Amniotic epithelial cell (primary cell): ENCODE measurements at places on chromosomes 3 and 15.
A peak's percentile ranks its signal among the peaks of the same experiment; 100 is the strongest.

- no peak for DNase-seq
Measured at GRCh38 chr3:32460031-32460749, 42.5 kb downstream of the CMTM6 start.

DNA sequence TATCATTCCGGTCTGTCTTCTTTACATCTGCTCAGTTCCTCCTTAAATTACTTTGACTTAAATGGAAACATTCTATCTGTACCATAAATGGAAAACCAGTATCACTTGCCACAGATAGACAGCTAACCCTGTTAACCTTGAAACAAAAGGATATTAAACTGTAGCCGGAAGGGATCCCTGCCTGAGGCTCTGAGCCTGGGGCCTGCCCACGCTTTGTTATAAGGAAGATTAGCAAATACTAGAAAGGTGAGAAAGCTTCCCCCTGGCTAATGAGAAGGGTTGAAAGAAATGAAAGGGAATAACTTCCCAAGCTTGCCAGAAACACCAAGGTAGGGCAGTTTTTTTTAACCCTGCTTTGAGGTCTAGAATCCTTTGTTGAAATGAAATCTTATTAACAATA is 927.6 kb downstream of the FHIT start:
- DNase-seq: no peak

GRCh38 chr3:99365979-99366378 is 272.4 kb upstream of the COL8A1 start:
- DNase-seq: no peak

DNA sequence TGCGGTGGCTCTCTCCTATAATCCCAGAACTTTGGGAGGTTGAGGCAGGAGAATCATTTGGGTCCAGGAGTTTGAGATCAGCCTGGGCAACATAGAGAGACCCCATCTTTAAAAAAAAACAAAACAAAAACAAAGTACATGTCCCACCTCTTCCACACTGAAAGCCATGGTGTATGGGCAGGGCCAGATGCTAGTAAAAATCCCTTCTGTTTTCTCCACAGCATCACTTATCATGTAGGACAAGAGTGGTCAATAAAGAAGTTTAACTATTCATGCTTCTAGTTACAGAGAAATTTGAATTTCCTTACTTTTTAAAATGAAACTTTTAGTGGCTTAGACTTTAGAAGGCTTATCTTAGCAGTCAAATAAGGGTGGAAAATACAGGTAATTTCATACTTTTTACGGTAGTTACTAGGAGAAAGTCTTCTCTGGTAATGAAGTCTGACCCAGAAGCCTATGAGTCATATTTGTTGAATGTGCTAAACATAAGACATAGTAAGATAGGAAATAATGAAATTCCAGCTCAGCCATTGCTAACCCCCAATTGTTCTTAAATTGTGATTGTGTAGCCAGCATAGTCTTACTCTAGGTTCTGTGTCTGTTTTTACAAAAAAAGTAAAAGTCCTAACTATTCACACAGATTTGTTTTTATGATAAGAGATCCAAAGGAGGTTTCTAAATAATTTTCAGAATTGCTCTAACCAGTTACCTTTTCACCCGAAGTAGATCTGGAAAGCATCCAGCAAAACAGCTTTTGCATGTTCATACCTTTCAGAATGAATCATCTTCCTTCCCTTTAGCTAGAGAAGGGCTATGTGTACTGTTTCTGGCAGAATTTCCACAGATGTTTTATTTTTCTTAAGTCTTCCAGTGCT is 16.4 kb upstream of the ZNF609 start:
- DNase-seq: peak; percentile 93

- no peak for DNase-seq
Measured at GRCh38 chr3:168216851-168217250, 121.1 kb upstream of the GOLIM4 start.

- peak; percentile 82 for DNase-seq
Measured at GRCh38 chr3:65479990-65480389, 558.7 kb downstream of the MAGI1 start.

- no peak for DNase-seq
Measured at GRCh38 chr15:90104551-90104950, 2.3 kb upstream of the IDH2 start.

GRCh38 chr3:56878074-56878473 is 76.3 kb upstream of the ARHGEF3 start:
- DNase-seq: peak; percentile 58

DNA sequence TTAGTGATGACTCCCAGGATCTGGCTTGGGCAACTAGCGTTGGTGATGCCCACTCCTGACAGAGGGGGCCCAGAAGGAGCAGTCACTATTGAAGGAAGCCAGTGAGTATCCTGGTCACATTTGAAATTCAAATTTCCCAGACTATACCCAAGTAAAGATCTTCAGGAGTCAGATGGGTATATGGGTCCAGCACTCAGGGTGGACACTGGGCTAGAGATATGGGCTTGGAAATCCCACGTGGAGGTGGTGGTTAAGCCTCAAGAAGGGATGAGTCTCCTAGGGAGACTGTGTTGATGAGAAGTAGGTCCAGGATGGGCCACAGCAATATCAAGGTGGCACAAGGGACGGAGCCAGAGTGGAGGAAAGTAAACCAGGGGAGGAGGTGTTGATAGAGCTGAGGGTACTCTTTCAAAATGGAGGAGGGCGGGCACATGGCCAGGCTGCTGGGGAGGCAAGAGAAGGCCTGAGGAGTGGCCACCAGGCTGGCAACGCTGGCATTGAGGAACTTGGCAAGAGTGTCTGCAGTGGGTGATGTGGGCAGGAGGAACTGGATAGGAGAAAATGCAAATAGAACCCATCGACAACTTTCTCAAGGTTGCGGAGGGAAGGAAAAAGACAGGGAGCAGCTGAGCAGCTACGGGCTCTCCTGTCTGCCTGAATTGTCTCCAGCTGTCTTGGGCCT is 3.7 kb upstream of the SLCO2A1 start:
- DNase-seq: no peak

GRCh38 chr15:58545307-58546065 is 113.7 kb downstream of the LIPC start:
- peak; percentile 52 for DNase-seq

- DNase-seq: no peak
Measured at GRCh38 chr3:187777331-187777941, 32.2 kb upstream of the BCL6 start.

DNA sequence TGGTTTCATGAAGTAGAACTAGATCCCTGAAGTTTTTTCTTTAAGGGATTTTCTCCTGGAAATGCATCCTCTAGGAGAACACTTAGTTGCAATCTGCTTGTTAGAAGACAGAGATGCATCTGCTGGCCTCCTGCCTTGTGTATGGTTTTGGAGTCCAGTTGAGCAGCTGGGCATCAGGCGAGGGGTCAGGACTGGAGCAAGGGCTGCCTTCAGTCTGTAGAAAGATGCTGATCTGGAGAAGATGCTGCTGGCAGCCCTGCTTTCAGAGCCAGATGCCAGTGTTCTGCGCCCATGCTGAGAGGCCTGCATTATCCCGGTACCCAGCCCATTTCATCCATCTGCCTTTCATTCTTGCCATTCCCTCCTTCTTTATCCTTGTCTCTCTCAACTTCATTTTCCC is 77.4 kb downstream of the CHCHD6 start:
- DNase-seq: no peak

- DNase-seq: peak; percentile 22
Measured at GRCh38 chr15:35992791-35993190, 446.8 kb upstream of the DPH6 start.

GRCh38 chr3:134836921-134837320 is 41.9 kb downstream of the EPHB1 start:
- DNase-seq: no peak

DNA sequence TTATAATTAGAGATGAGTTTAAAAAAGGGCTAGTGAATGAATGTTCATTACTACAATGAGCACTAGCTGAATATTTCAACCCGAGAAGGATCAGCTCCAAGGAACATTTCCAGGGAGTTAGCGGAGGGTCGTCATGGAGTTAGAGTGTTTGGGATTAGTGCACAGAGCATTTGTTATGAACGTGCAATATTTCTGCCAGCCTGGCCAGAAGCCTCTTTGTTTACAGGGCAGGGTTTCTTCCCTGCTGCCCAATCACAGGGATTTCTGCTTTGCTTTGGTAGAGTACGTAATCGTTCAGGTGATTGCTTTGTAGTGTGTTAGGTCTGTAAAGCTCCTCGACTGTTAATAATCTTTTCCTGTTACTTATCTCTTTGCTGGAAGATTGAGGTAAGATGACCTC is 5.9 kb downstream of the CGNL1 start:
- no peak for DNase-seq

GRCh38 chr3:12948891-12949711 is 107.7 kb upstream of the RPL32 start:
- DNase-seq: peak; percentile 58

GRCh38 chr3:186940967-186941366 is 10.6 kb downstream of the ST6GAL1 start:
- DNase-seq: no peak

DNA sequence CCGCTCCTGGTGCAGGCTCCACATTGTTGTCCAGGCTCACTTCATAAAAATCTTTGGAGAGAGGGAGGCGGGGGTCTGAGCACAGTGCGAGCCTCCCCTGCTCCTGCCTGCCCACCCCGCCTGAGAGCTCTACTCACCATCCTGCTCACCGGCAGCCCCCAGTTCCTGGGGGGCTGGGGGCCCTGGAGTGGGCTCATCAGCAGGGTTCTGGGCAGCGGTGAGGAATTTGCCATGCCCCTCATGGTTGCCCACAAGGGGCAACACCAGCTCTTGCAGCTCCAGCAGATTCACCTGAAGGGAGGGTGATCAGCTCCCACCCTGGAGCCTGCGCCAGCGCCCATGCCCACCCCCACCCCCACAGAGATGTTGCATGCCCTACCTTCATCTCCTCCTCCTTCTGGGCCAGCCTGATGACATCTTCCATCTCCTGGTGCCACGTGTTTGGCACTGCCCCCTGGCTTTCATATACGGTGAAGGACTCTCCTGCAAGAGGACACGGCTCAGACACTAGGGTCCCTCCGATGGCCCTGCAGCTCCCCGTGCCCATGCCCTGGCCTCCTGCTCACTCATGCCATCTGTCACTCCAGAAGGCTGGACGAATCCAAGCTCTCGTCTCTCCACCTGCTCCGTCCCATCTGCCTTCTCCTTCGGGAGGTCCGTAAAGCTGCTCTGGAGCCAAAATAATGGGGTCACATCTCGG is 162.1 kb downstream of the TBC1D2B start:
- DNase-seq: no peak

DNA sequence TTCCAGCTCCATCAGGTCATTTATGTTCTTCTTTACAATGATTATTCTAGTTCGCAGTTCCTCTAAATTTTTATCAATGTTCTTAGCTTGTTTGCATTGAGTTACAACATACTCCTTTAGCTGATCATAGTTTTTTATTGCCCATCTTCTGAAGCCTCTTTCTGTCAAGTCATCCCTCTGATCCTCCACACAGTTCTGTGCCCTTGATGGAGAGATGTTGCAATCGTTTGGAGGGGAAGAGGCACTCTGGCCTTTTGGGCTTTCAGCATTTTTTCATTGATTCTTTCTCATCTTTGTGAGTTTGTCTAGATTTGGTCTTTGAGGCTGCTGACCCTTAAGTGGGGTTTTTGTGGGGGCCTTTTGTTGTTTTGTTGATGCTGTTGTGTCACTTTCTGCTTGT is 234.6 kb upstream of the CBLB start:
- no peak for DNase-seq

DNA sequence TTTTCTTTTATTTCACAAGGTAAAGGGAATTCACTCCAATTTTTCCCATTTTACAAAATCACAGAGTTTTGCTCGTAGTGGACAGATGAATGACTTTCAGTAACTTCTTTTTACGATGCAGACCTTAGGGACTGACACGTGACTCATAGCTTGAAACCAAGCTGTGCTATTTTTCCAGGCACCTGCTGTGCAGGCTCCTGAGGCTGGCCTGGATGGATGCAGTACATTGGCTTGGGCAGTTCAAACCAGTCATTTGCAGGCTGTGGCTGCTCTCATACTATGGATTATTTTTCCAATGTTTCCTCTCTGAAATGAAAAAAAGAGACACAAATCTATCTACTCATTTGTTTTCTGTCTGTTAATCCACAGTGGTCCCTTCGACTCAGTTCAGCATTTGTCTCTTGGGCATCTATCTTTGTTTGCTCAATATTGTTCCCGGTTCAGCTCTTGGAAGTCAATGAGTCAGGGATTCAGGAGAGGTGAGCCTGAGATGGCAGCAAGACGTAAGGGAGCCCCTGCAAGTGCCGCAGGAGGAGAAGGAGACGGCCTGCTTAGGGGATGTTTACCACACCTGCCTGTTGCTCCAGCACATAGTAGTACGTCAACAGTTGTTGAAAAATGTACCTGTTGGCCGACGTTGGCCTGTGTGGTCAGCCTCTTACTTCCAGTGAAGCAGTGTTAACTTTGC is 92.8 kb downstream of the SV2B start:
- DNase-seq: no peak

DNA sequence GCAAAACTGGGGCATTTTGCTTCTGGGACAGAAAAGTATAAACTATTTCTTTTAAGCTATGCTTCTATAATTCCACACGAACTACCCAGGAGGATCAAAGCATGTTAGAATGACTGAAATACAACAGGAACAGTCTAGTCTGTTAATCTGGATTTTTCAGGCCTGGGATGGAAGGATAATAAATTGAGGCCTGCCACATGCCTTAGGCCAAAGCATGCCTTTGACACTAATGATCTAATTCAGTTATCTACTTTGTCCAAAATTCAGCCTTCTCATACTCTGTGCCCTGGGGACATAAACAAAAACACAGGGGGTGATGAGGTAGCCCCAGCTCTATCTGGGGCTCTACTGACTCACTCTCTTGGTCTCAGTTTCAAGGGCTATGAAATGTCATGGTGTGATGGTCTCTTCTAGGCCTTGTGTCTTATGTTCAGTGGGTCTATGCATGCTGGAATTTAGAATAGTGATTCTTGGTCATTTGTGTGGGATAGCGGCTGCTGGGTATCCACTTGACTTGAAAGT is 32.5 kb downstream of the GAP43 start:
- no peak for DNase-seq

DNA sequence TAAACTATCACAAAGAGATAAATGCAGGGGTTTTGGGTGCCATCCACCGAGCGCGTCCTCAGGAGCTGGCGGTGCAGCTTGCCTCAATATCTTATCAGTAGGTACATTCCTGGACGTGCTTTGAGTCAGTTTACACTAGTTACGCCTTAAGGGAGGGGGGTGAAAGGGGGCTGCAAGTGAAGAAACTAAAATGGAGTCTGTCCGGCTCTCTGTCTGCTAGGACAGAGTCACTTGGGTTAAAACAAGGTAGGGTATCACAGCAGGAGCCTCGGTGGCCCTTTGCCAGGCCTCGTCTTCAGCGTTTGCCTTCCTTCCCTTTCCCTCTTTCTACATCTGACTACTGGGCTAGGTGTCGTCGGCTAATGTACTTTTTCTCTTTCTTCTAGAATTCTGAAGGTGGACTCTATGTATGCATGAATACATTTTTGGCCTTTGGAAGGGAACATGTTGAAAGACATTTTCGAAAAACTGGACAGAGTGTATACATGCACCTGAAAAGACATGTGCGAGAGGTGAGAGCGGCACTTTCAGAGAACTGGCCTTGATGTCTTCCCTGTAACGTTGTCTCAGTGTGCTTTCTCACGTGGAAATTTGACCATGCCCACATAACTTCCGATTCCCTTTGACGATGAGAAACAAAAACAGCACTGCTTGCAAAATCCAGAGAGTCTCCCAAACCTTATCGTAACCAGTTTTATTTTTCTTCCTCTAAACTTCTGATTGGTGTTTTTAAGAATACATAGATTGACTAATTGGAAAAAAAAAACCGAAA is 28.8 kb downstream of the USP13 start:
- DNase-seq: peak; percentile 84

GRCh38 chr3:45905755-45906154 is 19.4 kb downstream of the CCR9 start:
- DNase-seq: no peak

- DNase-seq: no peak
Measured at GRCh38 chr15:90007076-90007460, 5.9 kb downstream of the ZNF710 start.

- peak; percentile 8 for DNase-seq
Measured at GRCh38 chr3:101377209-101377608, 56.8 kb upstream of the IMPG2 start.
